ENCODE measurements at places on chromosomes 12 and 14.

DNA sequence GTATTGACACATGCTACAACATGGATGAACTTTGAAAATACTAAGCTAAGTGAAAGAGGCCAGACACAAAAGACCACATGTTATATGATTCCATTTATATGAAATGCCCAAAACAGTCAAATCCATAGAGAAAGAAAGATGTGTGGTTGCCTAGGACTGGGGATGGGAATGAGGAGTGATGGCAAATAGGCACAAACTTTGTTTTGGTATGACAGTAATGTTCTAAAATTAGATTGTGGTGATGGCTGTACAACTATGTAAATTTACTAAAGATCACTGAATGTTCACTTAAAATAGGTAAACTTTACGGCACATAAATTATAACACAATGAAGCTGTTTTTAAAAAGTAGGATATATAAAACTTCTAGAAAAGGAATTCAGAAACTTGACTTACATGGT lies 41.7 kb downstream of the PPP1R13B start:
- DNase-seq = no peak

- peak; percentile 84 for DNase-seq
Measured at GRCh38 chr12:76680940-76681339, 83.0 kb upstream of the ZDHHC17 start.

DNA sequence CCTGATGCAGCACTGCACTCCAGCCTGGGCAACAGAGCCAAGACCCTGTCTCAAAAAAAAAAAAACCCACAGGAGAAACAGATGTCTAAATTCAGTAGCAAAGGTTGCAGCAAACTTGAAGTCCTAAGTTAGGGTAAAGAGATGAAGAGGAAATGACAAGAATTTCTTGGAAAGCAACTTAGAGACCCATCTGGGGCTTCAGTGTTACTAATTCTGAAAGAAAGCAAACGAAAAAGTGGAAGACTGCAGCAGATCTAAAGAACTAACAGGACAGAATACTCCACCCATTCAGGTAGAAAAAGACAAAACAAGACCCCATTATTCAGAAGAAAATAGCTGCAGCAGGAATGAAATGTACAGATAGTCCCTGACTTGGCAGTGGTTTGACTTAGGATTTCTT lies 31.9 kb downstream of the RESF1 start:
- DNase-seq = no peak

DNA sequence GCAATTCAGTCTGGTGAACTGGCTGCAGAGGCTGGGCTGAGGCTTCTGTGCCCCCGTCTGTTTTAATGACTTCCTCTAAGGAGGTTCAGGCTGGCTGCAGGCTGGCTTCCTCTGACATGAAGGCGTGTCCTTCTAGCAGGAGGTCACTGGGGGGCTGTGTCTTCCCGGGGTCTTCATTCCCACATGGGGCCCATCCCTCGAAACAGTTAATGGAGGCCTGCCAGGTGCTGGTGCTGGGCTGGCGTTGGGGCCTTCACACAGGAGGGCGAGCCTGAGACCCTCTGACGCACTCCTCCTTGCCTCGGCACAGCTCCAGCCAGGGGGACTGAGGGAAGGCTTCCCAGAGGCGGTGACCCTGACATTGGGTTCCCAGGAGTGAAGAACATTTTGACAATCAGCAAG lies 57.7 kb upstream of the DLK1 start:
- no peak for DNase-seq

DNA sequence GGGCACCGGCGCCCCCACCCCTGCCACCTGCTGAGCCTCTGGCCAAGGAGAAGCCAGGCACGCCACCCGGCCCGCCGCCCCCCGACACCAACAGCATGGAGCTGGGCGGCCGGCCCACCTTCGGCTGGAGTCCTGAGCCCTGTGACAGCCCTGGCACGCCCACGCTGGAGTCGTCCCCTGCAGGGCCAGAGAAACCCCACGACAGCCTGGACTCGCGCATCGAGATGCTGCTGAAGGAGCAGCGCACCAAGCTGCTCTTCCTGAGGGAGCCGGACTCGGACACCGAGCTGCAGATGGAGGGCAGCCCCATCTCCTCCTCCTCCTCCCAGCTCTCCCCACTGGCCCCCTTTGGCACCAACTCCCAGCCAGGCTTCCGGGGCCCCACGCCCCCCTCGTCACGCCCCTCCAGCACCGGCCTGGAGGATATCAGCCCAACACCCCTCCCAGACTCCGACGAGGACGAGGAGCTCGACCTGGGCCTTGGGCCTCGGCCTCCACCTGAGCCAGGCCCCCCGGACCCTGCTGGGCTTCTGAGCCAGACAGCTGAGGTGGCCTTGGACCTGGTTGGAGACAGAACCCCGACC lies 6.5 kb downstream of the SETD1B start:
- DNase-seq = no peak

DNA sequence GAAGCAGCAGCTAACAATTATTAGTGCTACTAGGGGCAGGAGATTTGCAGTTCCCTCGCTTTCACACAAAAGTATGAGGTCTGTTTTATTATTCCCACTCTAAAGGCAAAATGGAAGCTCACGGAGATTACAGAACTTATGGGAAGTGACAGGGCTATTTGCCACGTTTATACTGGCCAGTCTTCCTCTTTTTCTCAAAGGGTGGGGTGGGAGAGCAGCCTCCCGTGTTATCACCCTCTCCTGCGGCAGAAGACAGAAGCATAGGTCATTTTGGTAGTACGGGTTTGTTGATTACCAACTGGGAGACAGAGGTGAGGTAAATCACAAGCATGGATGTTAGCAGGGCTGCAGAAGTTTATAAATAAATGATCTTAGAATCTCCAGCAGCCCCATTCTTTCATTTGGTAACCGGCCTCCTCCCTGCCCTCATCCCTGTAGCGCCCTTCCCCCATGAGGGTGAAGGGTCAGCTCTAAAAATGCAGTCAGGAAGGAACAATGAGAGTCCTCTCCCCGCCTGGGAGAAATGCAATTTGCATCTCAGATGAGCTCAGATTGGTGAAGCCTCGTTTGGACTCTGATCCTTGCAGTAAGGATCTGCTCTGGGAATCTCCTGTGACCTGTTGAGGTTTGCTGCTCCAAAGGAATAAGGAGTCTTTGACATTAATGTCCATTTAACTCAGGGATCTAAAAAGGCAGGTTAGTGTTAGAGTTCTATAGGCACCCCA lies 44.7 kb upstream of the SINHCAF start:
- no peak for DNase-seq

GRCh38 chr14:93295541-93296220 lies 37.2 kb downstream of the BTBD7 start:
- DNase-seq = no peak

DNA sequence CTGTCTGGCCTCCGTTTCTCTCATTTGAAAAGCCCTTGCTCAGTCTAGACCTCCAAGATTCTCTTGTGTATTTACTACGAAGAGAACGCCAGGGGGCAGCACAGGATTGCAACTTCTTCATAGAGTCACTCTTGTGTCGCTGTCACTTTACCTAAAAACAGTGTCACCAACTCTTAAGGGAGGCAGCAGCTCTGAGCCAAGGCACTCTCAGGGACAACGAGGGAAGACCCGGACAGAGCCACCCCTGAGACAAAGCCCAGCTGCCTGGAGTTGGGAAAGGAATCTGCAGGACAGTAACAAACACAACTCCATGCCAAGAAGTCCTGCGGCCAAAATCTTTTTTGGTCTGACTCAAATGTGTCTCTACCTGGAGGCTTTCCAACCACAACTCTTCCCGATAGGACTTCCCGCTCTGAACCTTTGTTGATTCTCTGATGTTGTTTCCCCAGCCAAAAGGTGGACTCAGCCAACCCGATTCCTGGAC lies 9.6 kb upstream of the RPAP3 start:
- DNase-seq = peak; percentile 55

DNA sequence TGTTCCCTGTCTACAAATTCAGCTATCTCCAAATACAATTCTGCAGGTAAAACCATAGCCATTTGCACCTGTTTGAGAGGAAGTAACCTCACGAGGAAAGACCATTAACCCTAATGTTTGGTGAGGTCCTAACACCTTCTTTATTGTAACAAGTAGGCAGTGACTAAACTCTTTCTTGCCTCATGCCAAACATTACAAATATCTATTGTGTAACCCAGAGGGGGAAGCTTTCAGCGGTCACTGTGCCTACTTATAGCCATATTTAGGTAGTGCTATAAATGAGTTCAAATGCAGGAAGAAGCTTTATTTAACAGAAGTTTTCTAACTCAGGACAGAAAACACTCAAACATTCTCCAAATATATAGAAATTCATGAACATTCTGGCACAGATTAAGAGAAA lies 252.7 kb downstream of the LRFN5 start:
- DNase-seq = no peak
